ENCODE measurements at places on chromosomes 7 and 10. TPM values are rescaled to one million over a fixed set of nuclear protein-coding genes. Genes with fewer than 3 reads are reported as not detected.

The MOGAT3 gene
- total RNA-seq: not detected

The SPDYE8 gene
- not detected for total RNA-seq

The TMEM213 gene
- not detected for total RNA-seq

The CDH23 gene
- 14.1 TPM for total RNA-seq

The SLC16A12 gene
- not detected for total RNA-seq

The ZNF467 gene
- 33.1 TPM for total RNA-seq

Data from naive thymus-derived CD4-positive, alpha-beta T cell (primary cell).